ENCODE measurements at places on chromosomes 4 and X.

DNA sequence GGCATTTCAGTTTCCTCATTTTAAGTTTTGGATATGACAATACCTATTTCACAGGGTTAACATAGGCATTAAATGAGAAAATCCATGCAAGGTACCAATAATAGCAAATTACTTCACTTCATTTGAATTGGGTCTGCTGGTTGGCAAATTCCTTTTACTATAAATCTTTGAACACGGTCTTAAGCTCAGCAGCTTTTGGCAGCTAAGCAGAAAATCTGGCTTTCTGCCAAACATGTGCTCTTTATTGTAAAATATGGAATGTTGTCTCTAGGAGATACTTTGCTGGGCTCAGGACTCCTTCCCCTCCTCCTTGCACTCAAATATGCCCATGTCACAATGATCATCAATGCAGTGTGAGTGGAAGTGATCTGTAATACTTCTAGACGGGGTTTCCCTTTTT lies 16.8 kb upstream of the DMP1 start:
- no peak for DNase-seq

GRCh38 chr4:59412739-59413138 lies 1787.4 kb upstream of the ADGRL3 start:
- no peak for DNase-seq

GRCh38 chr4:3124070-3124767 lies 49.7 kb downstream of the HTT start:
- DNase-seq, result no peak

- DNase-seq, result no peak
Observed at GRCh38 chrX:100410901-100411801, 1.1 kb upstream of the PCDH19 start.

DNA sequence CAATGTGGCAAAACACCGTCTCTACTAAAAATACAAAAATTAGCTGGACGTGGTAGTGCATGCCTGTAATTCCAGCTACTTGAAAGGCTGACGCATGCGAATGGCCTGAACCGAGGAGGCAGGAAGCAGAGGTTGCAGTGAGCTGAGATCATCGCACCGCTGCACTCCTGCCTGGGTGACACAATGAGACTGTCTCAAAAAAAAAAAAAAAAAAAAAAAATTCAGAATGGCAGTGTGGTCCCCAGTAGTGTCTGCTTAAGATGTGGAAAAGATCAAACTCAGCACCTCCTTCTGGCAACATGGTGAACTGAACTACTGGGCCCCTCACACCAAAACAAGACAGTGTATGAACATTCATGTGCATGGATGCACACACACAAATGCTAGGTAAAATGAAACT lies 32.2 kb downstream of the SMS start:
- peak; percentile 57 for DNase-seq

DNA sequence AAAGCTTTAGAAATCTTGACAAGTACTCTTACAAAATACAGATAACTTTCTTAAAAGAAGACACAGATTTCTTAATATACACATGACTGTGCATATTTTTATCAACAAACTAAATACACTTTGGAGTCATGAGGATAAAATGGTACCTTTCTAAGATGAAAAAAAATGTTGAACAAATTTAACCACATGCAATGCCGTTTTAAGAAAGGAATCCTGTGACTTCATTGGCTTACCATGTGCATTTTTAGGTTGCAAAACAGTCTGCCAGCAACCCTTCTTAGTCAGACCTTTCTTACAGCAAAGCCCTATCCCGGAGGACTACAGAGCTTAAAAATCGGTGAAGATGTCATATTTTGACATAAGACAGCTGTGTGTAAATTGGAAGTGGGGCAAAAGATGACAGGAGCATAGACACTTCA lies 51.7 kb downstream of the GASK1B start:
- peak; percentile 87 for DNase-seq

DNA sequence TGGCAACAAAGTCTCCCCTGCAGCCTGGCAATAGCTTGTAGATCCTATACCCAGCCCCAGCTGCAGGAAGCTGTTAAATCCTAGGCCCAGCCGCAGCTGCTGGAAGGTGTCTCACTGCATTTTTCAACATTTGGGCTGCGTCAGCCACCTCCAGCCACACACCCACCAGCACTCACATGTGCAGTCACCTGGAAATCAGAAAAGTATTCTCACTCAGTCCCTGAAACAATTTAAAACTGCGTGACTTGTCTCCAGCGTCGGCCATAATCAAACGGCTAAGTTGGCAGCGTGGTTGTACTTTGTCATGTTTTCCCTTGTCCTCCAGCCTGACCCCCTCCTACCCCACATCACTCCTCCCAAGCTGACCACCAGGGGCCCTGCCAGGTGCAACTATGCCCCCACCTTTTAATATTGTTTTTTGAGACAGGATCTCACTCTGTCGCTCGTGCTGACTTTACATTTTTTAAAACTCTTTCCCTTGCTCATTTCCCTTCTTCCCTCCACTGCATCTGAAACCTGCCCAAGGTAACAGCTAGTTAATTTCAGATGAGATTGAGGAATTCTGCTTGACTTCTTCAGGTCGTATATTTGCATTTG lies 97.2 kb upstream of the FRG1 start:
- no peak for DNase-seq

DNA sequence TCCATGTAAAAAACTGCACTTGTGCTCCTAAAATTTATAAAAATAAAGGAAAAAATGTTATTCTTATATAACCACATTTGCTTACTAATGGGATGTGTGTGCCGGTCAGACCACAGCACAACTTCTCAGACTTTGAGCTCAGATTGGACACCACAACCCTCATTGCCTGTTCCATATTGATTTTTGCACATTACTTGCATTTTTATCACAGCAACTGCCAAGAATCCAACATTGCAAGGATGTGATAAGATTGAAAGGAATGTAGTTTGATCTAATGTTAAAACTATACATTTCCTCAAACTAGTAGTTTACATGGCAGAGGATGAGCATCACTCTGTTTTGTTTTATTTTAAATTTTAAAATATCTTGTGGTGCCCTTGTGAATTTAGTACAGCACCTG lies 227.8 kb downstream of the KDR start:
- no peak for DNase-seq

GRCh38 chr4:183177001-183177400 lies 77.9 kb downstream of the WWC2 start:
- peak; percentile 75 for DNase-seq

DNA sequence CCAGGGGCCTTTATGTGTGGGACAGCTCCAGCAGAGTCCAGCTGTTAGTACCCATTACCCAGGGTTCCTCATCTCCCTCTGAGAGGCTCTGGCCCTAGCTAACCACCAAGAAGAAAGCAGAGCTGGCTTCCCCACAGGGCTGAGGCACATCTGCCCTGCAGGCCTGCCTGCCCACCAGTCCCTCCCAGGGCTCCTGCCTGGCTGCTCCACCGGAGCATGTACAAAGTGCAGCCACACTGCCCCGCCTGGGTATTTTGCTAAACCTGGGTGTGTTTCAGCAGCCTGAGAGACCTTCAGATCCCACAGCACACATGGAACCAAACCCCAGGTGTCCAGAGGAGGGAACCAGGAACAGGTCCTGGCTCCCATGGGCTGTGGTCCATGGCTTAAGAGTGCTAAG lies 500.4 kb upstream of the KLHL4 start:
- DNase-seq, result no peak

DNA sequence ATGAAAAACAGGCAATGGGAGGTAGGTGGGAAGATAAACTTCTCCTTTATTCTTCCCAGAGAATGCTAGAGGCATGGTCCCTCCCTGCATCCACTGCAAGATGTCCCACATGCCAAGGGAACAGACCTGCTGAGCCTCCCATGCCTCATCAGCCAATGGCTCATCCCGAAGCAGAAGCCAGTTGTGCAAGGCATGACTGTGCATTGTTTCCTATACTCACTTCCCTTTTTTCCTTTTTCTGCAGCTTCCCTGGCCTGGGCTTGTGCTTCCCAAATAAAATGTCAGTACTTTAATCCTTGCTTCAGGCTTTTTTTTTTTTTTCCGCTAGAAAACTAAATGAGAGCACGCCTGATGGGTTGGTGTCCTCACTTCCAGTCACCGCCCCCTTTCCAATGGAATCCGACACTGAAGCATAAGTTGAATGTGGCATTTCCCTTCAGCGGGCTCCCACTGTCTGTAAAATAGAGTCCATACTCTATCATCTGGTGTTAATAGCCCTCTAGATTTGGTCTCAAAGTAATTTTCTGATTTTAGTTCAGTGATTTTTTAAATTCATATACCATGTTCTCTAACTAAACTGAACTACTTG lies 239.0 kb upstream of the JADE1 start:
- DNase-seq, result peak; percentile 80

Data from bronchial epithelial cell (primary cell).